Stimulated activated CD8-positive, alpha-beta memory T cell treated with anti-CD3 and anti-CD28 coated beads, Interleukin-4, amount 100 ng/mL, for 1 hour (primary cell): ENCODE measurements at places on chromosomes 16 and 17.
A peak's percentile ranks its signal among the peaks of the same experiment; 100 is the strongest.

- DNase-seq, result peak; percentile 33
Measured at GRCh38 chr17:82019690-82020571, 2.7 kb downstream of the CENPX start.

GRCh38 chr16:79211586-79211985, 389.0 kb downstream of the MAF start:
- no peak for DNase-seq

DNA sequence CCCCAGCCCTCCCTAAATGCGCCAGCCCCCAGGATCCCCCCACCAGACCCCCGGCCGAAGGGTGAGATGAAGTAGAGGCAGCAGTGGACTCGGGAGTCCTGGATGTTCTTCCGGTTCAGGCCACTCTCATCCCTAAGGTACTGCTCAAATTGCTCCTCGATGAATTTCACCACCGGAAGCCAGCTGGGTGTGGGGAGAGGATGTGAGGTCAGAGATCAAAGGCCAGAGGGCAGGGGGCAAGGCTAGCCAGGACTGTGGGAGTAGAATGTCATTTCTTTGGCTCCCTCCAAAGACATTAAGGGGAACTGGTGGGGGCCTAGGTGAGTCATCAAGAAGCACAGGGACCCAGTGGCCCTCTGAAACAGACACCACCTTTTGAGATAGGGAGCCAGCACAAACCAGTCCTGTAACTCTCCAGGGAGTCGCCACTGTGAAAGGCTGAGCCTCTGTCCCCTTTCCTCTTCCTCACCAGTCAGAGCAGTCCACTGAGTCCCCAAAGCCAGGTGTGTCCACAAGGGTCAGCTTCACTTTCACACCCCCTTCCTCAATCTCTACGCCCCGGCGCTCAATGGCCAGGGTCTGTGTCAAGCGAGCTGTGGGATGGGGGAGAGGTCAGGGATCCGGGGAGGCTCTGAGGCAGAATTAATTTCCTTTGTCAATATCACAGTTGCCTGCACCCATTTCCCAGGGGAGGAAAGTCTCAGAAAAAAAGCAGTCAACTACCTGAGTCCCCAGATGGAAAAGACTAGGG, 895 bp downstream of the SEPTIN1 start:
- no peak for DNase-seq

DNA sequence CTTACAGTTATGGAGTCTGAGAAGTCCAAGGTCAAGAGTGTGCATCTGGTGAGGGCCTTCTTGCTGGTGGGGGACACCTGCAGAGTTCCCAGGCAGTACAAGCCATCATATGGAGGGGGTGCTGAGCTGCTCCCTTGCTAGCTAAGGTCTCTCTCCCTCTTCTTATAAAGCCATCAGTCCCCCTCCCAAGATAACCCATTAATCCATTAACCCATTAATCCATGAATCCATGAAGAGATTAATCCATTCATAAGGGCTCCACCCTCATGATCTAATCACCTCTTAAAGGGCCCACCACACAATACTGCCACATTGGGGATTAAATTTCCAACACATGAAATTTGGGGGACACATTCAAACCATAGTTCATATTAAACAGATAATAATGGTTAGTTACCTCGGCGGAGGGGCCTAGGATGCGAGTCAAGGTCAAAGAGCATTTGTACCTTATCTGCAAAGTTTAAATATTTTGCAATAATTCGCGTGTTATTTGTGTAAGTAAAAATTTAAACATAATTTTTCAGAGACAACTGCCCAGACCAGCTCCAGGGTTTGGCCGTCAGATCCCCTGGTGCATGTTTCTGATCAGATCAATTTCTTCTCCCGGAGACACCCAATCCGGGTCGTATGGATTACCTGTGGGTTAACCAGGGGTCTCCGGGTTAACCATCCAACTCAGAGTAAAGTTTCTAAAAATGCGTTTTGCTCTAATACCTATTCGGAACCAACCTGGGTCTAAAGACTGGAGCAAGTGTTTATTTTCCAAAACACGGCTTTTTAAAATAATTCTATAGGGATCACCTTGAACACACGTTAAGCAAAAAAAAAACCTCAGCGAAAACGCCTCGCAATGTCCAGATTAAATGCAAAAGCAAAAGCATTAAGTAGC, 740 bp upstream of the POLR3E start:
- DNase-seq, result no peak

DNA sequence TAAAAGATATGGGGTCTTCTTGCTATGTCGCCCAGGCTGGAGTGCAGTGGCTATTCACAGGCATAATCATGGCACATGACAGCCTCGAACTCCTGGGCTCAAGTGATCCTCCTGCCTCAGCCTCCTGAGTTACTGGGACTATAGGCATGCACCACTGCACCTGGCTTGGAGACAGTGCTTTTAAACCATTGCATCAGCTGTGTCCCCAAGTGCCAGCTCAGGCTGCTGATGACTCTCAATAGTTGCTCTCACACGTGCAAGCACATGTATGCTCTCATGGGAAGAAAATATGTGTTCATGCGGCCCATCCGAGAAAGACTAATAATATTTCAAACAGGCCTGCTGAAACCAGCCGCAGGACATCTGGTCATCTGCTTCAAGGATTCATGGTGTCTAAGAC, 8.8 kb downstream of the CCL16 start:
- no peak for DNase-seq

GRCh38 chr16:53893731-53894435, 189.9 kb downstream of the FTO start:
- DNase-seq, result no peak

DNA sequence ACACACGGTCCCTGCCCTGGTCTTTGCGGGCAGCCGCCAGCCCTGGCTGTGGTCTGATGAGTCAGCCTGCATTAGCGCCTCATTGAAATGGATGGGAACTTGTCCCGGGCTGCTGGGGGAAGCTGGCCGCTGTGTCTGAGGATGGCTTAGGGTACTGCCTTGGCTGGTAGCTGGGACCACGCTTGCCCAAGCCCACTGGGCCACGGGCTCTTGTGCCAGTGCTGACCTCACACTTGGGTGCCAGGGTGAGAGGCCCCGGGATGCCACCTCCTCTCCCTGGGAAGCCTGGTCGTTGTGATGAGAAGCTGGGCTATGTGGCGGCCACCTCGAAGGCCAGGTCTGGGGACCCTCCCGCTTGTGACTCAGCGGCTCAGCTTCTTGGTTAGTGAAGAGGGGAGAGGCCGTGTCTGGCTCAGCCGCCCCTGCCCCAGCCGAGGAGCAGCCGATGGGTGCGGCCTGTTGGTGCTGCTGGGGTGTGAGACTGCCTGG, 10.7 kb downstream of the CACNA1H start:
- DNase-seq, result no peak

DNA sequence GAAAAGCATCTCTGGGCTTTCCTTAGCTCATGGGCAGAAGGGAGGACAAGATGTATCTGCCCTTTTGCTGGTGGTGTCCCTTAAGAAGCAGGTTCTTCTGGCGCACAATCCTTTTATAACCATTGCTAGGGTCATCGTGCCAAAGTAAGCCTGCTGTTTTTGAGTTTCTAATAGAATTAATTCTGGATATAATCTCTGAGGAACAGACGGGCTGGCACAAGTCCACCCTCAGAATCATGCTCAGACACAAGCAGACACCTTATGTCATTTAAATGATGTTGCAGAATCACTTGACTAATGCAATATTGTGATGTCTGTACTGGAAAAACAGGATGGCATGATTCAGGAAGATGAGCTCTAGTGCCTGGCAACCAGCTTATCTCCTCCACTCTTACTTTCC, 18.8 kb upstream of the MMD start:
- DNase-seq, result no peak

DNA sequence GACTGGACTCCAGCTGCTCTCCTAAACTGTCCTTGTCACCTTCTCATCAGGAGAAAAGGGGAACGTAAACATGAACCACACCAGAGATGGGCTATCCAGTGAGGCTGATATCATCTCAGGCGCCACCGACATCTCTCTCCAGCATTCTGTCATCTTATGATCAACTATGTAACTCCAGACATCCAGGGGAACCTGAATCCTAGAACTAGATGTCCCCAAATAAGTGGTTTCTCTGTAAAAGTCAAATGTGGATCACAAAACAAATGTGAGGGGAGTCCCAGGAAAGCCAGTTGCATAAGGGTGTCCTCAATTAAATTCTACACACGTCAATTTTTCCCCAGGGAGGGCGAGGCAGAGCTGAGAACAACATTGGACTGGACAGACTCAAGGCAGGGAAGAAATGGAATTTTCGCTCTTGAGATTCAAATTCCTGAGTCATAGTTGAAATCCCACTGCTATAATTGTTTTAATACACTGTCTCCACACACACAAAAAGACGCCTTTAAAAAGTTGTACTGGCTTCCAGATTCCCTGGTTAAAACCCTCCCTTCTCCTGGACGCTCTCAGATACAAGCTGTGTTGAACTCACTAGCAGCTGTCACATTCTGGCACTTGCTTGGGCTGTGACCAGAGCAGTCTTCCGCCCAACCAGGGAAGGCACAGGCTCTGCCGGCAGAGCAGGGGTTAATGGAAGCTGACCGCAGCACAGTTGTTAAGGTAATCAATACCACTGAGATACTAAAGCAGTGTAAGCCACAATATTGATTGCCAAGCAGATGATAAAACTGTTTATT, 62.6 kb downstream of the ZFHX3 start:
- no peak for DNase-seq

- no peak for DNase-seq
Measured at GRCh38 chr16:14600164-14600563, 29.9 kb downstream of the PARN start.

GRCh38 chr16:54236773-54237172, 49.8 kb downstream of the IRX3 start:
- DNase-seq, result no peak

DNA sequence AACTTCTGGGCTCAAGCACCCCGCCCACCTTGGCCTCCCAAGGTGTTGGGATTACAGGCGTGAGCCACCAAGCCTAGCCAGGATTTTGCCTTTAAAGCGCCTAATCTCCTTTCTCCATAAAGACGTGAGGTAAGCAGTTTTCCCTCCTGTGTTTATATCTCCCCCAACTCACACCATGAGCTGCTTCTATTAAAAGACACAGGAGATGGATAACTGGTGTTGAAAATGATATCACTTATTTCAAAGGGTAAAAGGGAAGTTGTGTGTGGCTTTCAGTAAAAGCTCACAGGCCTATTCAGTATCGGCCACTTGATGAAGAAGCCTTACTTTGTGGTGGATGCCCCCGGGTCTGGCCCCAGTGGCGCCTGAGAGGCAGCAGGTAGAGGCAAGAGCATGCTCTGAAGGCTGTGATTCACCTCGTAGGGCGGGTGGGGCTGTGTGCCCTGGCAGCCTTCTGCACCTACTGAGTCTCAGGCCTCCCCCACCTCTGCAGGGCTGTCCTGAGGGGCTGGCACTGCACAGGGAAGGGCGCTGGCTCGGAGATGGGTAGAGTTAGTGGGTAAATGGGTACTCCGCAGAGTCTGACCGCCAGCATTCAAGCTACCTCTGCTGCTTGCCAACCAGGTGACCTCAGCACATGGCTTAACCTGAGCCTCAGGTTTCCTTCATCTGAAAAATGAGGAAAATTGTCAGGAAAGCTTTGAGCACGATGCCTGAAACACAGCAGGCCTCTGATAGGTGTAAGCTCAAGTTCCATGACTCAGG, 146.8 kb downstream of the CLEC16A start:
- DNase-seq, result no peak

DNA sequence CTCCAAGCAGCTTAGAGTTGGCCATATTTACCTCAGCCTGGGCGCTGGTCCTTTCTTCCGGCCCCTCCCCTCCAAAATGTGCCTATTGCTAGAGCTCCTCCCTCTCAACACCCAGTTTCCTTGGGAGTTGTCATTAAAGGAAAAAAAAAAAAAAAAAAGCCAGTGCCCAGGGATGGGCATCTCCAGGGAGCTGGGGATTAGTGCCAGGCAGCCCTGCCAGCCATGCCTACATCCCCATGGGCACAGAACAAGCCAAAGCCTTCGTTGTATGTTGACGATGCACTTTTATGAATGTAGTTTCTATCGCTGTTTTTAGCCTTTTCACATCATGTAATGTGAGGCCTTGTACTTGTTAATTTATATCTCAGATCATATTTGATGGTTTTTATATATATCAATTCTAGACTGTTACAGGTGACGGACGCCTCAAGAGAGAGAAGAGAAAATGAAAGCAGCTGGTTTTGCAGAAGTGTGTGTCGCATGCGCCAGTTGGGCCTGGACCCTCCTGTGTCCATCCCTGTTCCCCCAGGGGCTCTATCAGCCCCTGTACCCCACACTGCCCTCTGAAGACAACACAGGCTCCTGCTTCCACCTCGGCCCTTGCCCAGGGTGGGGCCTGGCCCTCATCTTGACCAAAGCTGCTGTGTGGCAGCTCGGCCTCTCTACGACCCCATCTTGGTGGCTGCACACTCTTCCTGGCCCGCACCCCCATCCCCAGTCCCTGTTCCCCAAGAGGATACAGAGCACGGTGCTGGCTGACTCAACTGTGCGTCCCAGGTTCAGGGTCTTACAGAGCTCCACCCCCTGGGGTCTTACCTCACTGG, 4.8 kb downstream of the LIMD2 start:
- no peak for DNase-seq

DNA sequence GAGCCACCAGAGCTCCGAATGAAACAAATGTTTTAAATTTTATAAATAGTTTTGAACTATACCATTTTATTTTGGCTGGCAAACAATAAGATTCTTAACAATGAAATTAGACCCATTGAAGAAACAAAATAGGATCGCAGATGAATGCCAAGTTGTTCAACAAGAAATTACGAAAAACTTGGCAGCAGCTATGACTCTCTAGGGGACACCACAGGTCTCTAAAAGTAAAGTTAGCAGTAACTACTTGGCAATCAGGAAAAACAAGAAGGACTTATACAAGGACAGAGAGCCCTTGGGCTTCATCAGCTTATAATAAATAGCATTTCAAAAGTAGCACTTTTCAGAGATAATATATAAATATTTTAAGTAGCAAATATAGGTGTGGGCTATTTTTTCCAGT, 603.8 kb upstream of the PSMD7 start:
- DNase-seq, result no peak

DNA sequence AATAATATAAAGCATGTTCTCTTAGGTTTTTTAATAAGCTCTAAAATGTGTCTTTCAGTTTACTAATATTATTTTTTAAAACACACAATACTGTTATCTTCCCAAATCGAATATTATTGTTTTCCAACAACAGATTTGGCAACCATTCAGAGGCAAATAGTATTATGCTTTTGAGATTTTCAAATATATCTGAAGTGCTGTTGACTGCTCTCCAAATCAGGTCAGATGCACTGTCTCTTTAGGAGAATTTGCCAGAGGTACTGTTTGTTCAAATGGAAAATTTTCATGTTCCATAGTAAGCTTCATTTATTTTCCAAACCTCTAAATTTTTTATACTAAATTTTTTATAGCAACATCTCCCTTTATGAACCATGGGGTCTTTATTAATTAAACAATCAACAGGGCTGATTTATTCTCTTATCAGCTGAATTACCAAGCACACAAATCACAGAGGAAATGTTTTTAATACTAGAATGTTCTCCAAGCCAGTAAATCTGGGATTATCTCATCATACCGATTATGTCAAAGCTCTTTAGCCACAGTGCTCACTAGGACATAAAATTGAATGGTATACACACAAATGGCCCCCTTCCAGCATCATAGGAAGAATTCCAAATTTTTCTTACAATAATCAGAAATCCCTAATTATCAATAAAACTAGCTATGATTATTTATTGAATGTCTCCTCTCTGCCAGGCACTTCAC, 108.8 kb upstream of the HLF start:
- no peak for DNase-seq
